ENCODE measurements at places on chromosomes 4 and X.

GRCh38 chr4:113109106-113109718, 59.8 kb downstream of the ANK2 start:
- no peak for DNase-seq

DNA sequence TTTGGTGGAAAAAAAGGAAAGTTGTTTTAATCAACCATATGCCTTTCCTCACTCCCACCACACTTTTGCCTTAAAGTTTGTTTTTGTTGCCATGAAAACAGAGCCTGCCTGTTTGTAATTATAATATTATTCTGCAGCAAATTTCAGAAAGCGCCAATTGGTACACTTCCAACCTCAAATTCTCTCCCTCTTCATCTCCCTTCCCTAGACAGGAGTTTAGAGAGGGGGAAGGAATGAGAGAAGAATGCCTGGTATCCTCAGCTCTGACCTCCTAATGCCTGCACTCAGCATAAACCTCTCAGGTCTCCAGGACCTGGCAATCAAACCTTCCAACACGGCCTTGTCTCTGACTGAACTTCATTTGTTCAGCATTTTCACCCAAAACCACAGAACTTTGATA, 138.4 kb upstream of the HCCS start:
- no peak for DNase-seq

- DNase-seq = no peak
Observed at GRCh38 chr4:113499696-113500095, 261.8 kb downstream of the CAMK2D start.

GRCh38 chr4:154960476-154960875, 179.4 kb downstream of the RBM46 start:
- no peak for DNase-seq

- no peak for DNase-seq
Observed at GRCh38 chrX:35890699-35891098, 28.8 kb upstream of the CFAP47 start.

DNA sequence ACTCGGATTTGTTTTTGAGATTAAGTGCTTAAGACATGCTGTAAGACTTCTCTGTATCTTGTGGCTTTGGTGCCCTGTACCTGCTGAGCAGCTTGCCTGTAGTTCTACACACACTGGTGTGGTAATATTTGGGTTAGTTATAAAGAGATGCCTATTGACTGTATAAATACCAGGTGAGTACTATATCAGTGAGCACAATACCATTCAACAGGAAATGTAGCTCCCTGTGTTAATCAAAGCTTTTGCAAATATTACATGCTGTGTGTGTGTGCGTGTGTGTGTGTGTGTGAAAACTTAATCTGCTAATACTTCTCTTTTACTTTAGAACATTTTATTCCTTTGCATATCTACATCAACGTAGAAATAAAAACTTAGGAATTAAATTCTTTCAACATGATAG, 30.1 kb downstream of the MYOZ2 start:
- DNase-seq = no peak

GRCh38 chr4:81375745-81376144, 96.0 kb downstream of the RASGEF1B start:
- no peak for DNase-seq

GRCh38 chrX:630007-630611, 482 bp upstream of the SHOX start:
- DNase-seq = no peak

DNA sequence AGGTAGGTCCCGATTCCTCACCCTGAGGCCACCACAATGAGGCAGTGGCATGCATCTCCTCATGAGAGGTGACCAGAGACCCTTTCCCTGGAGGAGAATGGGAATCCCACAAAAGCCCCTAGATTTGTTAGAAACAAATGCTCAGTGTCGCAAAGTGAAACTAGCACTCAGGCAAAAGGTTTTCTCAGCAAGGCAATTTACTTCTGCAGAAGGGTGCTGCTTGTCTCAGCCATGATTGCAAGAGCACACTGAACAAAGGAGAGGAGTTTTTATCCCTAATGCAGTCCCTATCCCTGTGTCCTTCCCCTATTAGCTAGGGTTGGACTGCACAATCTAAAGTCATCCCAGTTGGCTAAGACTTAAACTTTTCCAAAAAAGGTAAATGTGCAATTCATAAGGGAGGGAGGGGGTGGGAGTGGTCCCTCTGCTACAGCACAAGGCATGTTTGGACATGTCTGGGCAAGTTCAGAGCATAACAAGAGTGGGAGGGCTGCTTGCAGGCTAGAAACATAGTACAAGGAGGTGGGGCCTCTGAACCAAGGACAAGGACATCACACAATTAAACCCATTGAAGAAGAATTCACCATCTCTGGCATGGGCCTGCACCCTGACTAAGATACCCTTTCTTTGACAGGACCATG, 185.3 kb downstream of the CCNG2 start:
- no peak for DNase-seq

GRCh38 chrX:39459952-39460351, 637.8 kb downstream of the BCOR start:
- no peak for DNase-seq

DNA sequence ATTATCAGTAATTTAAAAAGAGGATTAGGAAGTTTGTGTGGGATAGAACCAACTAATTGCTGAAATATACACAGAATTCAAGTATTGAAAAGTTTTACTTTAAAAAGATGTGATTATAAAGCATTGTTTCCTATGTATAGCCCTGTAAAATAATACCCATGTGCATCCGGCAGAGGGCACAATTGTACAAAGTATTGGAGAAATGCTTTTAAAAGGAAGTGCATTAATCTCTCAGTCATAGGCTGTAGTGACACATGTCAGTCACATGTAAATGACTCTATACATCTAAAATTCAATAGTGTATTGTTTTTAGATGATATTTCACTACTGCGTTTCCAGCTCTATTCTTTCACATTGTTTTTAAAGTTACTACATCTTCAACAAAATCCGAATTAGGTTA, 9.7 kb upstream of the GEMIN8 start:
- peak; percentile 60 for DNase-seq

GRCh38 chr4:67141586-67141985, 403.7 kb downstream of the CENPC start:
- DNase-seq = no peak

- DNase-seq = no peak
Observed at GRCh38 chr4:6172093-6172926, 28.0 kb downstream of the JAKMIP1 start.

DNA sequence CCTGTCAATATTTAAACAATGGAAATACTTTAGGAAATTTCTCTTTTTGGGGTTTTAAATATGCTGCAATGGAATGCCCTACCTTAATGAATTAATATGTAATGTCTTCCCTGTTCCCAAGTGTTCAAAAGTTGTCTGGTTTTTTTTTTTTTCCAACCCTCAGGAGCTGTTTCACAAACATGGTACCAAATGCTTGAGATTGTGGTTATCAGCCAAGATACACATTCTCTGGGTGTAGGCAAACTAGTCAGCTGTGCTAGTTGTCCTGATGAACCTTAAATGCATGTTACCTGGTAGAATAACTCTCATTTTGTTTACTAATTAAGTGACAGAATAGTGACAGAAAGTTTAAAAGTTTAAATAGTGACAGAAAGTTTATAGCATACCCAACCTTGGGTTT, 50.7 kb downstream of the FHL1 start:
- DNase-seq = no peak

- DNase-seq = no peak
Observed at GRCh38 chr4:16257611-16258010, 31.3 kb upstream of the TAPT1 start.

DNA sequence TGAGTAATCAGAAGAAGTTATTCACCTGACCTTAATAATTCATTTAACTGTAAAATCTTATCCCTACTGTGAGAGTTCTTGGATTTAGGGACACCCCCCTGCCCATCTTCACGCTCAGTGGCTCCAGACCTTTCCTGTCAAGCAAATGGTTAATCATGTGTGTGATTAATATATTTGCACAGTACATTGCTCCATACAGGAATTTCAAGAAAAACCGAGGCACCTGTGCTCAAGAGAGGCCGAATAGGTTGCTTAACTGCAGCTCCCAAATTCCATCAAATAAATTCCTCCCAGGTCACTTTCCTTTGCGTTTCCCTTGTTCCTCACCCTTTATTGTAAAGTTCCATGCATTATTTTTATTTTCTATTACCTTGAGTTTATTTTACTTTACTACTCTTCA, 119.5 kb downstream of the STOX2 start:
- no peak for DNase-seq

GRCh38 chr4:117224256-117224655, 138.9 kb upstream of the TRAM1L1 start:
- no peak for DNase-seq

GRCh38 chr4:153142700-153143438, 61.4 kb upstream of the TRIM2 start:
- DNase-seq = peak; percentile 44

- no peak for DNase-seq
Observed at GRCh38 chr4:76722838-76723237, 175.1 kb downstream of the SOWAHB start.

DNA sequence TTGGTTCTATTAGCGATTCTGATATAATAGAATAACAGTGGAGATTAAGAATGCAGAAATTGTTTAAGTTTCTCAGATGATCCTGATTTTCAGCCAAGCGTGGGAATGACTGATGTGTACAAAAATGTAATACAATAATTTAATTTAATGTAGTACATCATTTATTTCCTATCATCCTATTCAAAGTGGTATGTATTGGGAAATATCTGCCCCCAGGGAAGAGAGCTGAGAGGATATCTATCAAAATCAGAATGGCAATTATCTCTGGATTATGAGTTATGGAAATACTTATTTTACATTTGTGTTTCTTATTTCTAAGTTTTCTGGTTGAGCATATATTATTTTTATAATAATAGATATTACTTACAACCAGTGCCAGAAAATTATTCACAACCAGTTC, 3.9 kb downstream of the FABP2 start:
- DNase-seq = no peak

Data from CD4-positive, alpha-beta T cell treated with Interleukin-15 for 1 hour (primary cell).